Umbilical cord (tissue), 2 donors: ENCODE measurements at places on chromosomes 2 and 18. TPM values are rescaled to one million over a fixed set of nuclear protein-coding genes. Genes with fewer than 3 reads are reported as not detected.
A peak's percentile ranks its signal among the peaks of the same experiment; 100 is the strongest.

DNA sequence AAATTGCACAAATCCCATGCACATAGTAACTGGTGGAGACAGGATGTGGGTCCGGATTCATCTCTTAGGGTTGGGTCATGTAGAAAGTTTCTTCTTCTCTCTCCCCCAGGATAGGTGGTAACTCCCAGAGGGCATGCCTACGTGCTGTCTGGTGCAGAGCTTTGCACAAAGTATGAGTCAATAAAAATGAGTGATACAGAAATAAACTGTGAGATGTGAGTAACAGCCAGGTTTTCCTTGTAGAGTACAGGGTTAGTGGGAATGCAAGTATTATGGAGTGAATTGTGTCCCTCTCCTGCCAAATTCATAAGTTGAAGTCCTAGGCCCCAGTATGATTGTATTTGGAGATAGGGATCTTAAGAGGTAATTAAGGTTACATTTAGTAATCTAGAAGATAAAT is 289.4 kb downstream of the ALK start:
- no peak for DNase-seq

DNA sequence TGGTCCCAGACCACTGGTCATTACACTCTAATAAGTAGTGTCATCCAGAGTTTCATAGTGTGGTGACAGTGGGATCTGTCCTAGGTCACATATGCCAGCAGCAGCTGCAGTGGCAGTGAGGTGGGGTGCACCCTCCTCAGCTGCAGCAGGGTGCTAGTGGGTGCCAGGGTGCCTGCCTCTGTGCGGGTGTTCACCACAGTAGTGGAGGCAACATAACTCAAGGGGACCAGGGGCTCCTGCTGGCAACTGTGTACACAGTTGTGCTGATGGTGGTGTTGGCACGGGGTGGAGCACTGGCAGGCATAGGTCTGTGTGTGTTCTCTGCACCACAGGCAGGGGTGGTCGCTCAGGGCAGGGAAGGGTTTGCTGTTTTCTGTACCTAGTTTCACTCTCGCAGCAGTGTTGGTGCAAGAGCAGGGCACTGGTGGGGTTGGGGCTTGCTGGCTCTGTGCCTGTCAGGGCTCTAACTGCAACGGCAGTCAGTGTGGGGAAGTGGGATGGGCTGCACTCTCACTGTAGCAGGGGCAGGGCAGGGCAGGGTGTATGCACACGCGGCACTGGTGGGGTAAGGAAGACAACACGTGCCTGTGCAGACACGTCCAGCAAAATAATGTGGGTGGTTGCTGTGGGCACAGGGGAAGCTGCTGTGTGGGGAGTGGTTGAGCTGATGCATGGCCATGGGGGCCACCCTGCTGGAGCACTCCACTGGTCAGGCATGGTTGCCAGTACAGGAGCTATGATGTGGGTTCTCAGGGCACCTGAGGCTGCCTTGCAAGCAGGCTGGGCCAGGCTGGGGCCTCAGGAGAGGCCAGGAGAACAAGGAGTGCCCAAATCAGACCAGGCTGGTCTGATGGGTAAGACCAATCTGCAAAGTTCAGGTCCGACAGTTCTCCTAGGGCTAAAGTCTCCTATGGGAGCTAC is 226.6 kb downstream of the MEIS1 start:
- DNase-seq = no peak

- DNase-seq = no peak
Measured at GRCh38 chr2:111019381-111019780, 101.3 kb upstream of the BCL2L11 start.

DNA sequence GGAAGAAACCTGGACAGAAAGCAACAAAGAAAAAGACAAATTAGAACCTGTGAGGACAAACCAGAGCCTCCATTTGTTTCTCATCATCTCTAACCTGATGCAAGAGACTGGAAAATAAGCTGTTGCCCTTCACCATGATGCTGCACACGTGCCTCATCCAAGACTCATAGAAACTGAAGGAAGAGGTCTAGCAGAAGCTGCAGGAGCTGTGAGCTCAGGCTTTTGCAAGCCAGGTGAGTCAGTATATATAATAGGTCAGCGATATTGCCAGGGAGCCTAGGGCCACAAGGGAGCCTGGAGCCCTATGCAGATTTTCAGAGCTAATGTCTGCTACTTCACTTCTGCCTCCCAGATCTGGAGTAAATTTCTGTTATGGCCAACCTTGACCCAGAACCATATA is 163.1 kb downstream of the LNPK start:
- DNase-seq = no peak

DNA sequence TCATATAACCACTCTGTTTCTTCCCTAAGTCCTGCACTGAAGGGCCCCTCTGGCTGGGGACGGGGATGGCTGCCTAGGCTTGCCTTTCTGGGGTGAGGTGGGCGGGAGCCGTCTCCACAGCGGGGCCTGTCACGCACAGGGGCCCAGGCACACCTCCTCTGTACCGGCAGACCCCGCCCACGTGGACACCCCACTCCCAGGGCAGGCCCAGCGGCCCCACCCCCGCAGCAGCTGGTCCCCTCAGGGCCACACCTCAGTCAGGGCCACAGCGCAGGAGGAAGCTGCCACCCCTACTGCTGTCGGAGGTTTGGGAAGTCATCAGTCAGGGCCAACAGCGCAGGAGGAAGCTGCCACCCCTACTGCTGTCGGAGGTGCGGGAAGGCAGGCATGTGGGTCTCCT is 257.6 kb upstream of the RAB6C start:
- peak; percentile 41 for DNase-seq

The SLC8A1 gene
- total RNA-seq = 431 TPM

- DNase-seq = peak; percentile 99
Measured at GRCh38 chr2:96265840-96266679, at the start of the genes CIAO1 and TMEM127. Gene CIAO1 (plus strand): TSS chr2:96266225. CDS start chr2:96266351, 126 bp downstream. Gene TMEM127 (minus strand): TSS chr2:96265997. CDS start chr2:96265381, 616 bp downstream.

DNA sequence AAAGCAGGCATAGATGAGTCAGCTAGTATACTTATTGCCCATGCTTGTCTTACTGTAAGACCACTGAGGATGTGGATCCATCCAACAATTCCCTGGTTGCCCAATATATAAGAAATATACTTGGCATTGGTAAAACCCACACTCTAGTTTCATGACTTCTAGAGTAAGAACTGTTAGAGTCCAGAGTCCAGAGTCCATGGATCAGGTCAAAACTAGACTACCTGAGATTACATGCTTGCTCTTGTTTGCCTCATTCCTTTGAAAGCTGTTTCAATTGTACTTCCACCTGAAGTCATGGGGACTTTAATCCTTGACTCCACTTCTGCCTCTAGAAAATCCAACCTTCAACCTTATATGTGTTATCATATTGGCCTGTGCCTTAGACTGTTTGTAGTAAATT is 707.6 kb upstream of the FAM98A start:
- DNase-seq = no peak

The SIX3 gene
- total RNA-seq = not detected

GRCh38 chr18:66616523-66616983 is 12.7 kb upstream of the CDH19 start:
- DNase-seq = no peak
